GM10248 (cell line): ENCODE measurements at places on chromosomes 2 and 18.

DNA sequence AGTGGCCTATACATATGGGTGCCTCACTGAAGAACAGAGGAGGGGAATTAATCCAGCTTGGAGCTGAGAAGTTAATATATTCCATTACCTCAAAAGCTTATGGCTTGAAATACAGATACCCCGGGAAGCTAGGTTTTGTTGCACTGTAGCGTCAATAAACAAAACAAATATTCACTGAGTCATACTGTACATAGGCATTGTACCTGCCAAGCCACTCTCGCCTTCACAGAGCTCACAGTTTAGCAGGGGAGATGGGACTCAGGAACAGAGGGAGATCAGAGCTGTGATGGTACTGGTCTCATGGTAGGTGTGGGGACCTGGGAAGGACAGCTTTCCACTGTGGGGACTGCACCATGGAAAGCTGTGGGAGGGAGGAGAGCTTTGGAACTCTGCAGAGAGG lies 111.2 kb upstream of the ST6GAL2 start:
- no peak for DNase-seq

DNA sequence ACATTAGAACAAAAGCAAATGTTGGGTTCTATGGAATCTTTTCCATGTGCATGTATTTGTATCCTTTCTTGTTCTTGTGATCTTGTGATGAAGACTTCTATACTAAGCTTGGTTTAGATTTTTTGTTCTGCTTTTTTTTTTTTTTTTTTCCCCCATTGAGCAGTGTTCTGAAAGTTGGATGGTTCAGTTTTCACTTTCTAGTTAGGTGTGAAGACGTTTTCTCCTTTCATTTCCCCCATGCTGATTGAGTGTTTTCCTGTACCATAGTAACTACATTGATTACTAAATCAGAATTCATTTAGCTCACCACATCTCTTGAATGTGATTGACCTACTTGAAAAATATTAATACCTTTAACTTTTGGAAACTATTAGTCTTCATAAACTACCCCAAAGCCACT lies 34.1 kb downstream of the NOP58 start:
- DNase-seq: peak; percentile 63

DNA sequence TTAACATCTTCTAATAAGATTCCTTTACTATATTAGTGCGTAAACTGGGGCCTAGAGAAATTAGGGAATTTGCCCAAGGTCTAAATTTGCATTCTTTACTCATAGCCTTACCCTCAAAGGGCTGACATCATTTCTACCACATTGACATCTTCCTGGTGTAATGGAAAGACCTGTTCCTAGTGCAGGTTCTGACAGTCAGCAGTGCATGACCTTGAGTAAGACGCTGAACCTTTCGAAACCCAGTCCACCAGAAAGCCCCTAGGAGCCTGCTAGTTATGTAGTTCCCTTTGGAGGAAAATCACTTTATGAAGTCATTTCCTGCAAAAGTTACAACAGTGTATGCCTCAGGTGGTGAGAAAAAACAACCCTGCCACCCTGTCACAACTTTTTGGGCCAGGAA lies 388.3 kb downstream of the TNS1 start:
- DNase-seq: peak; percentile 33

DNA sequence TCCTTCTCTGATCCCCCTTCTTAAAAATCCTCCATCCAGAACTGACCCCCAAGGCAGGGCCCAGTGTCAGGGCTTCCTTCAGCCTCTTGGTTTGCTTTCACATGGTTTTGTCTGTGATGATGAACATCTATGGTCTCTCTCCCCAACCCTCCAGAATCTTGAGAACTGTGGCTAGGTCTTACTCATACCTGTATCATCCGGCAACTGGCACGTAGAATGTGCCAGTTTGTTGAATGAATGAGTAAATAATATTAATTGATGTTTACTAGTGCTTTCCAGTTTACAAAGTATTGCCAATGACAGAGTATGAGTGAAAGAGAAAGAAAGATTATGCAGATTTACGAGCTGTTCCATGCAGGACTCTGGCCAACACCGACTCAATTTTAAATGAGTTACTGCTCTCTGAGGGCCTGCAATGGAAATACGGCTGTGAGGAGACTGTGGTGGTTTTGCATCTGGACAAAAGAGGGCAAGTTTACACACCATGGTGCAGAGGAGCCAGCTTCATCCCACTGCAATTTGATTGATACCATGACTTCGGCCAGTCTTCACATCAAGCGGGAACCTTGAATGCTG lies 29.9 kb upstream of the TRIB2 start:
- no peak for DNase-seq

DNA sequence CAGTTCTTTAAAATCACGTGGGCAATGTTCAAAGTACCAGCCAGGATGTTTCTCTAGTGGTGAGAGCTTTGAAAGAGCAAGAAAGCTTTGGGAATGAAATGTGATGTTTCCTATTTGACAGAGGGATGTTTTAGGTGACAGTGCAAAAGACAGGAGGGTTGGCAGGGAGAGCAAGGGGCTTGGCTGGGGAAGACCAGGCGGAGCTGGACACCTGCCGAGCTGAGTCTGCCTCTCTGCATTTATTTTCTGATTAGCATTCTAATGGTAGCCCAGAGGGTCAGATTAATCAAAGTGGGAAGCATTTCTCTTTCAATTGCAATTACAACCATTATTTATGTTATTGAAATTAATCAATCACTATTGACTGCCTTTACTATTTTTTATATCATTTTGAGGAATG lies 145.4 kb upstream of the RAB12 start:
- no peak for DNase-seq
